HCT116 (cell line): ENCODE measurements at places on chromosomes 1 and 21. TPM values are rescaled to one million over a fixed set of nuclear protein-coding genes. Genes with fewer than 3 reads are reported as not detected.

DNA sequence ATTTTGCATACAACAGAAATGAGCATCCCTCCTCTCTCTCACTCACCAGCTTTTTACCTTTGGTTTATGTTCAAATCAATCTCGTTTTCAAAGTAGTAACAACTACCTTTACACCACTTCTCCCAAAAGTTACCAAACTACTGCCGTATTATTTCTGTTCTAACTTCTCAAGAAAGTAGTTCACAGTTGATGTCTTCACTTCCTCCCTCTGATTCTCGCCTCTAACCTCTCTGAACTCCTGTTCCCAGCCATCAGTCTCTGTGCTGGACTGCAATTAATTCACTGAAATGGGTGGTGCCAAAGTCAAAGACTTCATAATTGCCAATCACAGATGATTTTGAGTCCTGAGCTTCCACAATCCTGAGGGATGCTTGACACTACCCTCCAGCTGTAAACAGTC is 54.0 kb downstream of the ZNF281 start:
- DNase-seq, result no peak

DNA sequence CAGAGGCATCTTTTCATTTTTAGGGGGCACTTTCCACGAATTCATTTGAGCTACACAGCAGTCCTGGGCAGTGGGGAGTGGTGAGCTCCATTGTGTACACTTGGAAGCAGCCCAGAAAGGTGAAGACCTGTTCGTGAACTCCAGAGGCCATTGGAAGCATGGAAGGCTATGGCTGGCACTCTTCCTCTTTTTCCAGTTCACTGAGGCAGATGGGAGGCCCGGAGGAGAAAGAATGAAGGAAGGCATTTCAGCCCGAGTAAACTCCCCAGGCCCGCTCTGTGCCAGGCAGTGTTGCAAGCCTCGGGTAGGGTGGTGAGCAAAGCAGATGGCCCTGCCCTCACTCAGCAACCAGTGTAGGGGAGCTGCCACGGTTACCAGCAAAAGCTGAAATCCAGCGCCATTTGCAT is 673 bp upstream of the DHCR24 start:
- no peak for DNase-seq

FASLG gene
- total RNA-seq, result not detected

NBPF6 gene
- total RNA-seq, result not detected

GRCh38 chr1:12255913-12256312 is 26.1 kb downstream of the VPS13D start:
- DNase-seq, result no peak

DNA sequence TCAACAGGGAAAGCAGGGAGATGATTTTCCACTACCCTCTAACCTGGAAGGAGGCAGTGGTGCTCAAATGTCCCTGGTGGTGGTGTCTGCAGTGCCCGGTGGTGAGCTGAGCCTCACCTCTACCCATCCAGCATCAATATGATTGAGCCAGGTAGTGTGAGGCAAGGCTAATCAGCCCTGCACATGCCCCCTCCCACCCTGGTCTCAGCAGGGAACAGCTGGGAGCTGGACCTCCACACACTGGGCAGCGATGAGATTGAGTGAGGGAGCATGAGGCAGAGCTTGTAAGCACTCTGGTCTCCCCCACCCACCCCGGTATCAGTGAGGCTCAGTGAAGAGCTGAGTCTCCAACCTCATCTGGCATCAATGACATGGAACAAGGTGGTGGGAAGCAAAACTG is 634.3 kb downstream of the PTPRU start:
- DNase-seq, result no peak

CA6 gene
- not detected for total RNA-seq

FTCD gene
- 2.5 TPM for total RNA-seq

SIPA1L2 gene
- total RNA-seq, result 12.5 TPM

PCSK9 gene
- 39.6 TPM for total RNA-seq

DNA sequence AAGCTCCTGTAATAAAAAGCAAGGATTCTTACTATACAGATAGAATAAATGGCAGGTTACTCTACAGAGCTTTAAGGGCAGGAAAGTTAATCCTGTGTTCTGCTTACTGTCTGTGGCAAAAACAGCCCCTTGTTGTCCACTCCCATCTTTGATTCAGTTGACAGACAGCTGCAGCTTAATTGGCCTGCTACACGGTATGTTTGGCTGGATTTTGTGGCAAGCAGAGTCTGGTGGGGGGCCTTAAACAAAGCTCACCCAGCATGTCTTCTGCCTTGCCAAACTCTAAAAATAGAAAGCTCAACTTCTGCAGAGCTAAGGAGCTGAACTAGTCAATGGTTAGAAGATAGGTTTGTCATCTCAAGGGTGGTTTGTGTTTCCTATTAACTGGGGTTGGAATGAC is 407.2 kb downstream of the HLX start:
- no peak for DNase-seq

MYBPH gene
- total RNA-seq, result 0.22 TPM

ADAMTSL4 gene
- 4.3 TPM for total RNA-seq

DNA sequence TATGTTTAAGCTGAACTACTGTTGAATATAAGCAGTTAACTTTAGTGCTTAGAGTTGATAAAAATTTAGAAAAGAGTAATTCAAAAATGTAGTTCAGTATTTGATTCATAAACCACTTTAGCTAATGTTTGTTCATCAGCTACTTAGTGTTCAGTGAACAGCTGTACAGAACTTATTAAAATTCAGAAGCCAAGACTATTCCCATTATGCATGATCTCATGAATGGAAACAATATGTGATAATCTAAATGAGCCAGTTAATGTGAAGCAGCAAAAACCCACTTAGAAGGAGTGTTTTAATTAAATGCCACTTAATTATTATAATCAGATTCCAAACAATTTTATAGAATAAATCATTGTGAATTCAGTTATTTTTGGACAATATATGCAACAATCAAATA is 92.9 kb upstream of the NEGR1 start:
- no peak for DNase-seq

DNA sequence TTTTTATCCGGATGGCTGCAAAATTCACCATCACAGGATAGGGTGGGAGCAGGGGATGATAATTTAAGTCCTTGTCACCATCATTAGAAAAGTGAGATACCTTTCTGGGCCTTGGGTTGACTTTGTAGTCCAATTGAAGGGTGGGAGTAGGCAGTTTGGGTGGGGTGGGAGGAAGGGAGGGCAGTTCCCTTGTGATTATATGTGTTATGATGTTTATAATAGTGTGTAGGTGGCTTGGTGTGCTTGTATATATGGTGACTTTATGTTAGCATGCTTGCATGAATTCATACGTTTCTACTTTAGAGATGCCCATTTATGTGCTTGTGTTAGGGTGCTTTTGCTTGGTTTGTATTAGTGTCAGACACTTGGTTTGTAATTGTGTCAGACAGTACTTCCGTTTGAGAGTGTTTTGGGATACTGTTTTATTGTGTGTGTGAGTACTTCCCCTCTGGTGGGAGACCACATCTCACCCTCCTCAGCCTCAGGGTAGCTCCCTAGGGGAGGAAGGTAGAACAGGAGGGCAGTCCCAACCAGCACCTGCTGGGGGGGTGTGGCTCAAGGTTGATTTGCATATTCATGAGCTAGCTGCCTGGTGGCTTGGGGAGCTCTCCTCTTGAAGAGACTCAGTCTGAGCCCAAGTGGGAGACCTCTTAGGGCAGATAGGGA is 6.3 kb upstream of the POU3F1 start:
- no peak for DNase-seq

- DNase-seq, result no peak
Measured at GRCh38 chr1:184416946-184417345, 30.1 kb downstream of the C1orf21 start.

DNA sequence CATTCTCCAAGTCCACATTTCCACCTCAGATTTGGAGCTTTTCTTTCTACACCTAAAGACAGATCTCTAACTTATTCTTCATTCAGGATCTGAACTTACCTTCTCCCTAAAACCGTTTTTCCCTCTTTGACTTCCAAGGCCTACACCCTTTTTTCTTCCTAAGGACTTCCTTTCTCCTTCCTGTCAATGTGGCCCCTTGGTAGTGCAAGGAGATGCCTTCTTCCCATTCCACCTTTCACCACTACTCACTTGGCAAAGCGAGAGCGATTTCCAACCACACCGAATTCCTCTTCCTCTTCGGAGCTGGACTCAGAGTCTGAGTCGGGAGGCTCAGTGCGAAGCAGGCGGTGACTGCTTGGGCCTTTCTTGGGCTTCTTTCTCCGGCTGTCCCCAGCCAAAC is 1.3 kb downstream of the EFCAB14 start:
- DNase-seq, result no peak

GUCA2B gene
- total RNA-seq, result not detected

USP25 gene
- 33.6 TPM for total RNA-seq

- no peak for DNase-seq
Measured at GRCh38 chr1:192635939-192636338, at the start of gene RGS13. Gene RGS13 (plus strand): TSS chr1:192636147. CDS start chr1:192644335, 8,188 bp downstream.

GRCh38 chr1:1293263-1294249 is 13.3 kb downstream of the SCNN1D start:
- DNase-seq, result no peak

AK2 gene
- 233 TPM for total RNA-seq

OR2C3 gene
- total RNA-seq, result not detected

GRCh38 chr1:42524330-42524729 is 61.2 kb downstream of the CCDC30 start:
- DNase-seq, result no peak

- no peak for DNase-seq
Measured at GRCh38 chr1:77794550-77794949, 15.1 kb downstream of the MIGA1 start.
